ENCODE measurements at places on chromosomes 5 and 9.

DNA sequence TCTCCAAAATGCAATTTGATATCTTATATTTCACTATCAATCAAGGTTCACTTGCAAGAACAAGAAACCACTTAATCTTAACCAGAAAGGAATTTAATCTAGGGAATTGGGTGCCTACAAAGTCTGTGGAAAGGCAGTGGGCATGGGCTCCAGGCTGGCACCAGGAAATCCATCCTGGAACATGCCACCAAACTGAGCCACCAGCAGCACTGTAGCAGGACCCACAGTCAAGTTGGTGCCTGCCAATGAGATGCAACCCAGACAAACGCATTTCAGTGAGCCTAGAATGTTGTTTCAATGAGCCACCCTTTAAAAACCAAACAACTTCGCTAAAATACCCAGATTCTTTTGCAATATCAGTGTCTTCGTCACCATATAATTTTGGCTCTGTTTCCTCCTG lies 71.1 kb downstream of the PRKACG start:
- DNase-seq: no peak

DNA sequence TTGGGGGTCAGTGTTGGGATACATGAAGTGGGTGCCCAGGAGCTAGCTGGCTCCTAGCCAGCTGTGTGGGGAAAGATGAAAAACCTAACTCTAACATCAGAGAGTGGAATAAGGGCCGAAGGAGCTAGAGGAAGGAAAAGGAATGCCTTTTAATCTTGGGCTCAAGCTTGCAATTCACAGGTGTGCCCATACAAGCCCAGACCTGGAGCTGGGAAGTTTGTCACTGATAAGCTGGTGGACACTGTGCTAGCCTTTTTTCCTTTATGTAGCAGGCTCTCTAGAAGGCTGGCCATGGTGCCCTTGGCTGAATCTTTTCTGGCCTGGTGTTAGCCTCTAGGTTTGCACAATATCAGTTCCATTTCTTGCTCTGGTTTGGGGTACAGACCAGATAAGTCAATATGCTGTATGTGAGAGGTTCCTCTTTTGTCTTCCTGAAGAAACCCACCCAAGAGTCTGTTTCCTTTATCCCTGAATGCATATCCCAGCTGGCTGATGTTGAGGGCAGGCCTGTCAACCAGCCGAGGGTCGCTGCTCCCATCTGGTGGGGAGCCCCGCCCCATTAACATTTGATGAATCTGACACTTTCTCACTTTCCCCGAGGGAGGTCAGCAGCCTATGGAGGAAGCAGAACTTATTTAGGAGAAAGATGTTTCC lies 92.4 kb upstream of the CXCL14 start:
- no peak for DNase-seq

DNA sequence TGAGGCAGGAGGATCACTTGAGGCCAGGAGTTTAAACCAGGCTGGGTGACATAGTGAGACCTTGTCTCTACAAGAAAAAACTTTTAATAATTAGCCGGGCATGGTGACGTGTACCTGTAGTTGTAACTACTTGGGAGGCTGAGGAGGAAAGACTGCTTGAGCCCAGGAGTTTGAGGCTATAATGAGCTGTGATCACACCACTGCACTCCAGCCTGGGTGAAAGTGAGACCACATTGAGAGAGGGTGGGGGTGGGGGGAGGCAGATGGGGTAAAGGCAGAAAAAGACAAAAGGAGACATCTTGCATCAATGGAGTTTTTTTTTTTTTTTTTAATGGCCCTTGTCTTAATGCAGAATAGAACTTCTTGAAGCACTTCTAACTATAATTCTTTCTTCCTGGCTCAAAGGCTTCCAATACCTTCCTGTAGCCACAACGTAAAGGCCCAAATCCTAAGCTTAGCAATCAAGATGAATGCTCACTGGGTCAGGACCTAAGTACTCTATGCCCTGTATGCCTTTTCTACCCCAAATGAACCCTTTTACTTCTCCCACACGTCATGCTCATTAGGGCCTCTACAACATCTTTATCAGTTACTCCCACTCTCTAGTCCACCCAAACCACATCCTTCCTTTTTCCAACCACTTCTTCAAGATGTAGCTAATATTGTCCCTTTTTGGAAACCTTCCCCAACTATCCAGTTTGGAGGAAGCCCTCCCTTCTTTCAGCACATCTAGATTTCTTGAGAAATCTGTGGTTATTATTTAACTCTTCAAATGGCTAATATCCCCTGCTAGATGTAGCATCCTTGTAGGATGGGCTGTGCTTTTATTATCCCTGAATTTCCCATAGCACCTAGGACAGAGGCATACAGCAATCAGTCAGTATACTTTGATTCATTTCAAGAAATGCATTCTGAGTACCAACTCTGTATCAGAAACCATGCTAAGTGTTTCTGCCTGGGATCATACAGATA lies 40.8 kb downstream of the CSF2 start:
- no peak for DNase-seq

GRCh38 chr9:96480736-96481135 lies 30.8 kb downstream of the HABP4 start:
- DNase-seq: no peak

DNA sequence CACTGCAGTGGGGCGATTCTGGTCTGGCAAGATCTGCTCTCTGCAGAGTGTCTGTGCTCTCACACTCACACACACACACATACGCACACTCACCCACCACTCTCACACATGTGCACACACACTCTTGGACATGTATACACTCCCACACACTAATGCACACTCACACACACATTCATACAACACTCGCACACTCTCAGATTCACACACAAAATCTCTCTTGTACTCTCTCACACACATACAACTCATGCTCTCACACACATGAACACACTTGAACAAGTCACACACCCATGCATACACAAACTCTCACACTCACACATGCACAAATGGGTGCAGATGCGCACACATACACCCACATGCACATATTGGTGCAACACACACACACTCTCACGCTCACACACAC lies 31.7 kb downstream of the TMEM174 start:
- no peak for DNase-seq

- no peak for DNase-seq
Observed at GRCh38 chr5:82074950-82075349, 103.1 kb downstream of the ATG10 start.

DNA sequence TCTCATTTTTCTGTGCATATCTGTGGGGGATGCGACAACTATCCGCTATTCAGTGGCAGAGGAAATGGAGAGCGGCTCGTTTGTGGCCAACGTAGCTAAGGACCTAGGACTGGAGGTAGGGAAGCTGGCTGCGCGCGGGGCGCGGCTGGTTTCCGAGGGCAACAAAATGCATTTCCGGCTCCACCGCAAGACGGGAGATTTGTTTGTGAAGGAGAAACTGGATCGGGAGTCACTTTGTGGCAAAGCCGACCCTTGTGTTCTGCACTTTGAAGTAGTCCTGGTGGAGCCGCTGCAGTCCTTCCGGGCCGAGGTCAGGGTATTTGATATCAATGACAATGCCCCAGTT lies 320 bp downstream of the PCDHB1 start:
- no peak for DNase-seq

DNA sequence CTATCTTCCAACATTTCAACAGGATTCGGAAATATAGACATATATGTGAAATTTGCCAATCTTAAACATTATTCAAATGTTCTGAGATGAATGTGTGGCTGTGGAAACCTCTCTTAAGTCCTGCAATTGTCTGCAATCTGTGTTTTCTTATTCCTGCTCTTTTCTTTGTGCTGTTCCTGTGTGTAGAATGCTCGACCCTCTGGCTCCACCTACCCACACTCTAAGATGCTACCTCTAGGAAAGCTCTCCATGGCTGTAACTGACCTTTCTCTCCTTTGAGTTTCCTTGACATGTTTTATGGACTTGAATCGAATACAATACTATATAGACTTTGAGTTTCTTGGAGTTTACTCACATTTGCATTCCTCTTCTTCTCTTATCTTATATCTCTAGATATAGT lies 120.6 kb upstream of the ASTN2 start:
- DNase-seq: no peak
